ENCODE measurements at places on chromosomes 4 and X.

DNA sequence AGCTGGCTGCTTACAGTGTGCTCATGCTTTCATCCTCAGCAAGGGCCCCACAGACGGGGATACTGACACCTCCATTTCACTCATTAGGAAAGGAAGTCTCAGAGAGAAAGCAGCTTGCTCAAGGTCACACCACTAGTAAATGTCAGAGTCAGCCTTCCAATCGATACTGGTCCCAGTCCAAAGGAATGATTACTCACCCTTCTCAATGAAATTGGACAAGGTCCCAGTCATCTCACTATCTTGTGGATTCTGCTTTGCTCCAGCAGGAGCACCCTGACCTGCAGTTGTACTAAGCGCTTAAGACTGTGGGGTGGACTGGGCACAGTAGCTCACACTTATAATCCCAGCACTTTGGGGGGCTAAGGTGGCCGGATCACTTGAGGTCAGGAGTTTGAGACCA is 132.2 kb upstream of the SLC34A2 start:
- DNase-seq = no peak

GRCh38 chr4:92198711-92199110 is 105.1 kb upstream of the GRID2 start:
- no peak for DNase-seq

DNA sequence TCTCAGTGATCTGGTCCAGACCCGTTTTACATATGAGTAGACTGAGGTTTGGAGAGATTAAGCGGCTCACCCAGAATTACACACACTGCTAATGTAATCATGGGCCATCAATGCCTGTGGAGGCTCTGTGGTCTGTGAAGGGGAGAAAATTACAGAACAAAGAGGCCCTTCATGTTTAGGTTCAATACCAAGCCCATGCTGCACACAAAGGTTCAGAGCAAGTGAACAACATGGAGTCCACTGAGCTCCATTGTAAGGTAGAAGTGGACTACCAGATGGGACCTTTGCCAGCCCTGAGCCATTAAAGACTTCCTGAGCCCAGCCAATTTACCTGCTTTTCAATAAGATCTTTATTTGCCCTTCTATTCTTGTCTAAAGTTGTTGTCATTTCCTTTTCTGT is 109.8 kb downstream of the LUZP4 start:
- DNase-seq = no peak

DNA sequence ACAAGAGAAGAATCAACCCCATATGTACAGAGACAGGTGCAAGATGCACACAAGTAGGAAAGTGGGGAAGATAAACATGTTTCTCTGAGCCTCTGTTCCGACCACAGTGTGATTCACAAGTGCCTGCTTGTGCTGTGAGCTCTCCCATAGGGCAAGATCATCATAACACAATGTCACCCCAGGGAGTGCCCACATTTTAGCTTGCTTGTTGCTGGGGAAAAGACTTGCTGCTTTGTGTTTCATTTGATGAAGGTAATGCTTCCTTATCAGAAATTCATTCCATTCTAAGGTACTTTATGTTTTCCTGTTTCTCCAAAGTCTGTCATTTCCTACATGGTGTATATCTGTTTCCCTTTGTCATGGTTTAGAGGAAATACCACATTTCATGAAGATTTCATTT is 304.5 kb upstream of the DIPK2B start:
- DNase-seq = no peak

- peak; percentile 8 for DNase-seq
These were observed 307.1 kb downstream of the TEX13A start for GRCh38 chrX:104913348-104913747.

GRCh38 chr4:24988776-24989175 is 42.0 kb downstream of the LGI2 start:
- DNase-seq = no peak

- DNase-seq = no peak
These were observed 142.0 kb downstream of the HNRNPD start for GRCh38 chr4:82231806-82232205.

GRCh38 chrX:48747415-48748016 is 14.0 kb upstream of the GLOD5 start:
- DNase-seq = no peak
